ENCODE measurements at places on chromosomes 7 and 10. TPM values are rescaled to one million over a fixed set of nuclear protein-coding genes. Genes with fewer than 3 reads are reported as not detected.

DNA sequence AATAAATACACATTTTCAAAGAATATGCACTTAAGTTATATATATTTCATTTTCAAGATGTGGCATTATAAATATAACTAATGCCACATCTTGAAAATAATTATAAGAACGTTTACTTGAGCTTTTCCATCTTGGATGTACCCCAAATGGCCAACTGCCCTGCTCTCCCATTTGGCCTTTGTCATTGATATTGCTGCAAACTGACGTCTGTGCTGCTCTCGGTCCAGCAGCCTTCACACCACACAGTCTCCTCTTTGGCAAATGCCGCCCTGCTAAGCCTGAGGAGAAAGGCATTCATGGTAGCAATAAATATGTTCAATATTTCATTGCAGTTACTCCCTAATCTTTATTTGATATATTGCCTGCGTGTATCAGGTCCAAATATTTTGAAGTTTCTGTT, 384.6 kb upstream of the ADARB2 start:
- DNase-seq = no peak

MSS51 gene
- total RNA-seq = 2.4 TPM

TUBAL3 gene
- total RNA-seq = not detected

DNA sequence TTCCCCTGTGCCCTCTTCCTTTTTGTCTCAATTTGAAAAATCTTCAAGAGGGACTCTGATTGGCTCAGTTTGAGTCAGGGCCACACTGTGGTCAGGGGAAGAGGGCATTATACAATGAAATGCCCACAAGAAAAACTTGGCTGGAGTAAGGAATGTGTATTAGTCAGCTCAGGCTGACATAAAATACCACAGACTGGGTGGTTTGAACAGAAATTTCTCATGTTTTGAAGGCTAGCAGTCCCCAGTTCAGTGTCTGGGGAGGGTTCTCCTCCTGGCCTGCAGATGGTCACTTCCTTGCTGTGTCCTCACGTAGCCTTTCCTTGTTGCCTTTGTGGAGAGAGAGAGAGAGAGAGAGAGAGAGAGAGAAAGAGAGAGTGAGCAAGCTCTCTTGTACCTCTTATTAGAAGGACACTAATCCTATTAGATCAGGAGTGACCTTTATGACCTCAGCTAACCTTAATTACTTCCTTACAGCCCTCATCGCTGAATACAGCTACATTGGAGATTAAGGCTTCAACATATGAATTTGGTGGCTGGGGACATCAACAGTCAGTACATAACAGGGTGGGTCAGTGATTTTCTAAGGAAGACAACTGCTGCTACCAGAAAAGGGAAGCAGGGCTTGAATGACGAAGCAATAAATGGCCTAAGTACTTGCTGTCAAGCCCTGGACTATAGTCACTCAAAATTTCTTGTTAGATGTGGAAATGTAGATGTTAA, 25.8 kb upstream of the FAM13C start:
- no peak for DNase-seq

DNA sequence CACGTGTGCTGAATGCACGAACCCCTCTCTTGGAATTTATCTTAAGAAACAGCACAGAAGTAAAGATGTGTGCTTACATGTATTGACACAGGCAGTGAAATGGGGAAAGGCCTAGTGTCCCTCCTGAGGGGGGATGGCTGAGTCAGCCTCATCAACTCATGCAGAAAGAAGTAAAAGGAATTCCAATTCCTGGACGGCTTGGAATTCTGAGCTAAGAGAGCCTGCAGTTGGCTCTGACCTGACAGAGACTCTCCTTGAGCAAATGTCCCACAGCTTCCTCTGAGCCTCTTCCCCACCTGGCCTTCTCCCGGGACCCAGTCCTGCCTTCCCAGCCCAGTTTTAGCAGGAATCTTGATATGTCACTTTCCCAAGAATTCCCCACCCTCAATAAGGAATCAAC, 542.4 kb upstream of the ADARB2 start:
- no peak for DNase-seq

DNA sequence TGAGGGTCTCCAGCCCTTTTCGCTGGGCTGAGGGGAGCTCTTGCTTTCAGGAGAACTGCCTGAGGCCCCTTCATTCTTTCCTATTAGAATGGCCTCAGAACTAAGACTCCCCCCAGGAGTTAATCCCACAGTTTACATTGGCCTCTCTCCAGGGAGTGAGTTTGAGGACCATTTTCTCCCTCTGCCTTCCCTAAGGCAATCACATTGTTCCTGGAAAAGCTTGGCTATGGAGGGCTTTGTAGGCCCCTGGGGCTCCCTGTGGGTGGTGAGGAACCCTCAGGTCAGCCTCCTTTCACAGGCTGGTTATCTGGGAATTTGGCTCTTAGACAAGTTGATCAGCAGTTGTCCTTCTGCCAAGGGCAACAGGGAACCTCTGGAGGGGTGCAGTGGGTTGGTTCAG, 343.7 kb downstream of the RPS24 start:
- DNase-seq = no peak

HUS1 gene
- 43.1 TPM for total RNA-seq

GRCh38 chr7:45162311-45162845, 4.8 kb downstream of the RAMP3 start:
- no peak for DNase-seq

DNA sequence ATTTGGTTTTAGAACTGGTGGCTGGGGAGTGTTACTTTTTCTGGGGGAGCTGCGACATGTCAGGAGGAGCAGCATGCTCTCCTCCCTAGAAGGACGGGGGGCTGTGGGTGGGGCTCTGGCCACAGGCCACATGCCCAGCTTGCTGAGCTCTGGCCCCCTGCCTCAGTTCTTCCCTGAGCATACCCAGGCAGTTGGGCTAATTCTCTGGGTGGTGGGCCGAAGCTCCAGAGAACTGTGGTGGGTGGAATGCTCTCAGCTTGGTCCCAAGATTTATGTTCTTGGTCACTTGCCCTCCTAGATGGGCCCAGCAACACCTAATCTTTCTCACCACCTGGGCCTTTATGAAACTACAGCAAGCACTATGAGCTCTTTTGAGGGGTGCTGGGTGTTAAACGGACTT, 5.1 kb upstream of the ZNF775 start:
- no peak for DNase-seq

HOXA10 gene
- total RNA-seq = 25.8 TPM

GRCh38 chr10:8072211-8072610, 17.7 kb downstream of the GATA3 start:
- DNase-seq = no peak

- DNase-seq = no peak
Observed at GRCh38 chr7:41573862-41574261, 129.0 kb downstream of the INHBA start.

DNA sequence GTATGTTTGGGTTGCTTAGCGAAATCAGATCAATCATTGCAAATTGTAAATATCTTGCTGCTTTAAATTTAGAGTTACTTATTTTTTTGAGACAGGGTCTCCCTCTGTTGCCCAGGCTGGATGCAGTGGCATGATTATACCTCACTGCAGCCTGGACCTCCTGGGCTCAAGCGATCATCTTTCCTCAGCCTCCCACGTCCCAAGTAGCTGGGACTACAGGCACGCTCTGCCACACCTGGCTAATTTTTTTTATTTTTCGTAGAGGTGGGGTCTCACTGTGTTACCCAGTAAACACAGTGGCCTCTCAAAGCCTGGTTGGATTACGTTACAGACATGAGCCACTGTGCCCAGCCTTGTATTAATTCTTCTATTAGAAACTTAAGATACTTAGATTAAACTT, 1.7 kb downstream of the VDAC2 start:
- DNase-seq = no peak

MRPS17 gene
- total RNA-seq = 11.6 TPM

- DNase-seq = peak; percentile 13
Observed at GRCh38 chr10:11036424-11037011, 18.8 kb downstream of the CELF2 start.

PHKG1 gene
- 2.4 TPM for total RNA-seq

- no peak for DNase-seq
Observed at GRCh38 chr10:43471935-43472720, 35.2 kb downstream of the ZNF487 start.

PSMC2 gene
- total RNA-seq = 102 TPM

GRCh38 chr7:6359734-6360133, 87.3 kb upstream of the CYTH3 start:
- no peak for DNase-seq

DNA sequence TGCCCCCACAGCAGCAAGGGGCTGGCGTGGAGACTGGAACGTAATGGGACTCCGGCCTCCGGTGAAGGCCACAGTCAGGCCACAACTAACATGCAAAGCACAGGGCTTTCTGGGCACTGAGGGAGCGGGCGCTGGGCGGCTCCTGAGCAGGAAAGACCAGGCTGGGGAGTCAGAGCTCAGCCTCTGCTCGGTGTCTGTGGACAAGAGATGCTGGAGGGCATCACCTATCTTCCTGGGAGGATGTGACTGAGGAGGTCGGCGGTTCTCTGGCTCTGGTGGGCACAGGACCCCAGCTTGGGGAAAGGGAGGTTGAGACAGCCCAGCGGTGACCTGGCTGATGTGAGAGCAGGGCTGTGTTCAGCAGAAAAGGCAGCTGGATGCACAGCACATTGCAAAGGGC, 11.7 kb downstream of the CNPY1 start:
- DNase-seq = no peak

DNA sequence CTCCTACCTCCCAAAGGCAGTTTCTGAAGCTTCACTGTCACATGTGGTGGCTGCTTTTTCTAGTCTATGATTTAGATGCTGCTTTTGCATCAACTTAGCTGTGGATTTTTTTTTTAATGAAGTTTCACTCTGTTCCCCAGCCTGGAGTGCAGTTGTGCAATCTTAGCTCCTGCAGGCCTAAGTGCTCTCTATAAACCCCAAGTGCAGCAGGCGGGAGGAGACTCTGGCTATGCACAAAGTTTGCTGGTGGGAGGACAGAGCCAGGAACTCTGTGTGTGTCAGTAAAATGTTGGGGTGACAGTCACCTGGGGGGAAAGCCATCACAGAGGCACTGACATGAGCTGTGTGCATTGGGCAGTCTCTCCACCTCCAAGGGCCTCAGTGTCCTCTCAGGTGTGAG, 138.8 kb upstream of the FAM20C start:
- DNase-seq = no peak

ZC3HAV1L gene
- total RNA-seq = 26.0 TPM

DNA sequence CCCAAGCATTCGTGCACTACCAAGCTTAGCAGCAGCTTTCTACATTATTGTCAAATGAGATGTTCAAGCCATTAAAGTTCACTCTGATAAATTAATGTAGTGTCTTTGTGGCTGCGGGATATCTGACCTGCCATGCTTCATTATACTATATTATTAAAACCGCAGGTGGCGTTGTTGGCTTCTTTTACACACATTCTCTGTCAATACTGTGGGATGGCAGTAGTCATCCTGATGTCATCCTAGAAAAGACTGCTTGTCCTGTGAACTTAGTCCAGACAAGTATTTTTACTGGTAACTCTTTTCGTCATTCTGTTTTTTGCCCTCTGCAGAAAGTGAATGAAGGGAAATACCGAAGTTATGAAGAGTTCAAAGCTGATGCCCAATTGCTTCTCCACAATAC, 103.9 kb downstream of the ZMYND11 start:
- DNase-seq = no peak

DNA sequence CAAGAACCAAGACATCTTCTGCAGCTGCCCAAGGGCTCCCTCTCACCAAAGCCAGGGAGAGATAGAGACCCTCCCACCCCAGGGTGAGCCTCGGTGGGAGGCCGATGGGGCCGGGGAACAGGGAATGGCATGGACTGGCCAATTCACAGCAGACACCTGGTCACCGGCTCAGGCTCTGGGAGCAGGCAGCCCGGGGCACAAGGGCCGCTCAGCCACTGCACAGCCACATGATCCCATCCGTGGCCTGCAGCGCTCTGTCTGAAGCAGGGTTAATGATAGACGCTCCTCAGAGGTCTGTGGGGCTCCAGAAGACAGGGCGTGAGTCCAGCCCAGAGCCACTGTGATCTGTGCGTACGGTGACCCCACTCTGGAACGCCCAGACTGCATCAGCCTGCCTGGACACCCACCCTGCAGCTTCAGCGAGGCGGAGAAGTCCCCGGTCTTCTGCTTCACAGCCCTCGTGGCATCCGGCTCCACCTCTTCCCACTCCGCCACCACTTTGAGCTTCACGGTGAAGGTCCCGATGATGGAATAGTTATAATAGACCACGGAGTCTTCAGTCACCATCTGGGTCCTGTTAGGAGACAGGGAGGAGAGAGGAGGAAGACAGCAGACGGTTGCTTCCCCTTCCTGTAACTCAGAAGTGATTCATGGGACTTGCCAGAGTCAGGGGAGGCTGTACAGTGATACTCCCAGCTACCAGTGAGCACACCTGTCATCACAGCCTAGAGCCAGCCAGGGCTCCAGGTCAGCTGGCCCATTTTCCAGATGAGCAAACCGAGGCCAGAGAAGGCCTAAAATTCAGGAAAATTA, 14.0 kb downstream of the TMEM130 start:
- DNase-seq = no peak

- no peak for DNase-seq
Observed at GRCh38 chr7:30327813-30328212, 43.4 kb downstream of the ZNRF2 start.

GRCh38 chr7:18706670-18707069, 211.1 kb downstream of the HDAC9 start:
- DNase-seq = no peak

DNA sequence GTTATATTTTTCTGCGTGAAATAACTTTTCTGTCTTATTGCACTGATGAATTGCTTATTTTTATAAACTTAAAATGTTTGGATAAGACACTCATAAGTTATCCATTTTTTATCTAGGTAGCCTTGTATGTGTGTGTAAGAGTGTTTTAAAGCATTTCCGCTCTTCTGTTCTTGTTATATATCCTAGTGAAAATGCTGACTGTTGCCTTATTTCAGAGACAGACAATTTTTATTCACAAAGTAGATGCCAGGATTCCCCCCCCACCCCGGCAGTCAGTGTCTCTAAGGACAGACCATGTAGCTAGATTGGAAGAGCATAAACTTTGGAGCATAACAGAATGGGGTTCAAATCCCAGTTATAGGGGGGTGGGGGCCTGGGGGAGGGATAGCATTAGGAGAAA, 1.6 kb downstream of the SMC3 start:
- DNase-seq = no peak

GRCh38 chr10:30238836-30239235, 110.2 kb downstream of the MTPAP start:
- DNase-seq = no peak

DNA sequence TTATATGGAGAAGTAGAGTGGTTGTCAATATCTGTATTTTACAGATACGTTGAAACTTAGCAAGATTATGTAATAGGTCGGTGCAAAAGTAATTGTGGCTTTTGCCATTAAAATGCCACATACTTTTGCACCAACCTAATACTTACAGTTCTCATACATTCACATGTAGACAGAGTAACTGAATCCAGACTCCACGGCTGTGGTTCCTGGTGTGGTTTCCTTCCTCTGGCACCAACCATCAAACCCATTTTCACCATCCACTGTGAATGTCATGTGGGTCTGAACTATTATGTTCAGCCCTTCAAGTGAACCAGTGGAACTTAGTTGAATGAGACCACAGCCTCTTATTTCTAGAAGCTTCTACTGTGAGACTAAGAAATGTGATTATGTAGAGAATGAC, 31.5 kb upstream of the SLIT1 start:
- no peak for DNase-seq
